ENCODE measurements at places on chromosomes 3 and 15.
A peak's percentile ranks its signal among the peaks of the same experiment; 100 is the strongest.

- no peak for DNase-seq
Observed at GRCh38 chr3:129429080-129429451, 630 bp upstream of the EFCAB12 start.

DNA sequence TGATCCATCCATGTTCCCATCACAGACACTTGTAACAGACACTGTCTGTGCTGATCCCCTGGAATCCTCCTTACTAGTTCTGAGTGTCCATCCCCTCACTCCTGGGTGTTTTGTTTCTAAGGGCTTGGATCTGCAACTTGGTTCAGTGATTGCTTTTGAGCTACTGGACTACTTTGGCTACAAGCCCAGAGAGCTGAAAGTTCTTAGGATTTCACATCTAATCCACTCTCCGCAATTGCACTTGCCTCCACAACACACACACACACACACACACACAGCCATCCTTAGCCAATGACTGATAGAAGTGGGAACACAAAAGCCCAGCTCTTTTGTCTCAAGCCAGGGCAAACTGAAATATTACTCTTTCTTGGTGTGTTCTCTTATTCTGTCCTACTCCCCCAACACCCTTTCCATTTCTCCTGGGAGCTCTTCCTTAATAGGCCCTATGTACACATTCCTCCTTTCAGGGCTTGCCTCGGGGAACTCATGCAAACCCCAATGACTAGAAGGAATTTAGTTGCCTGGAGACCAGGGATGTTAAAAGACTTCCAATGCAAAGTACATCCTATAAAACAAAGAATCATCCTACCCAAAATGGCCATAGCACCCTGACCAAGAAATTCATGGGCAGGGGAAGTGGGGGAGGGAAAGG lies 206.1 kb upstream of the UBE2E2 start:
- no peak for DNase-seq

- DNase-seq: no peak
Observed at GRCh38 chr15:101089579-101090427, 162.0 kb downstream of the CHSY1 start.

DNA sequence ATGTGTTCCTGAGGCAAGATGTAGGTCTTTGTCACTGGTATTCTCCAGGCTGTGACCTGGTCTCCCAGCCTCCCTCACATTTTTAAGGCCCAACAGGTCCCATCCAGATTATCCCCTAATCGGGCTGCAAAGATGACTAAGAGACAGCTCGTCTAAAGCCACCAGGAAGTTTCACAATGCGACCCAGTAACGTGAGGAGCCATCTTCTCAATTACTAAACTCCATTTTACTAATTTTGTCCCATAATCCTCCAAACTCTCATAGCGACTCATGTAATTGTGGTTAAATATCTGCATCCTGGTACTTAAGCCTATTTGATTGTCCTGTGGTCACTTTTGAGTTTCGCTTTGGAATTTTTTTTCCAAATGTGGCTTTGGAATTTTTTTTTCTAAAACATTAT lies 8.7 kb upstream of the PLA2G4F start:
- DNase-seq: no peak

GRCh38 chr3:99882436-99883137 lies 64.9 kb downstream of the CMSS1 start:
- no peak for DNase-seq

DNA sequence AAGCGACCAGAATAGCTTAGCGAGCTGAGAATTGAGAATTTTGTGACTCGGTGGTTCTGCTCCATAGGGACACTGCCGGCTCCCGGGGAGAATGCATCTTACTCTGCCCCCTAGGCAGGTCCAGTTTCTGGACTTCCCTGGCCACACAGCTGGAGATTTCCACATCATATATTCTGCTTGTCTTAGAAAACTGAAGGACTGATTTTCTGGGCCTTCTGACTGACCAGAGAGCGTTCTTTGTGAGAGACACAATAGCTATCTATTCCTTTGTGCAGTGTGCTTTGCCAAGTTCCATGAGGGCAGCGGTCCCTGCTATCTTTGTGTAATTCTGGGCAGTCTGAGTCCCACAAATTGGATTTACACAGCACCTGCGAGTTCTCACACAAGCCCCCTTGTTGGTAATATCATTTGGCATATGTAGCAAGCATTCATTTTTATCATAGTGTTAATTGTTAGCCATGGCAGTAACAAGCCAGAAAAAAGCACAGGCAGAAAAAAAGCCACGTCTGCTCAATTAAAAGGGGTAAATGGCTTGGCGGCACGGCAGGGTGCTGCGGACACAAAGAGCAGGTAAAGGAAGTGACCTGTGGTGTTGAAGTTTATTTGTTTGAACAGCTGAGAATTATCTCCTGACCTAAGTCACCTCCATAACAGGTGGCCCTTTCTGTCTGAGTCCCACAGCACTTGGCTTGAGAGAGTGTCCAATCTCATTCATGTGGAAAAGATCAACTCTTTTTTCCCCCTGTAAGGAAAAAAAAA lies 688.7 kb downstream of the TUSC7 start:
- no peak for DNase-seq

DNA sequence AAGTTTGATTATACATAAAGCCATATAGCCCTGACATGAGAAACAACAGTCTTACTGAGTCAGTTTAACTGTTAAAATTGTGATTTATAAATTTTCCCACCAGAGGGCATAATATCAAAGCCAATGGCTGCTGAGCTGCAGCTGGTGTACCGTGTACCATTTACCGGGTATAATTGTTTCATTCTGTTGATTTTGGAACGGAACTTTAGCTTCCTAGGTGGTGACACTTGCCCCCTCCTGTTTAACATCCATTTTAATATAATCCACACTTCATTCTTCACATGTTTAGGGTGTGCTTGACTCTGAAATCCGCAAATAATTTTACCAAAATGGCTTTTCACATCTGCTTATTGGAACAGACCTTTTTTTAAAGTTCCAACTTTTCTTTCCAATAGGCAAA lies 72.8 kb downstream of the SLC9A9 start:
- peak; percentile 27 for DNase-seq

GRCh38 chr3:172626021-172626640 lies 84.7 kb downstream of the NCEH1 start:
- no peak for DNase-seq

DNA sequence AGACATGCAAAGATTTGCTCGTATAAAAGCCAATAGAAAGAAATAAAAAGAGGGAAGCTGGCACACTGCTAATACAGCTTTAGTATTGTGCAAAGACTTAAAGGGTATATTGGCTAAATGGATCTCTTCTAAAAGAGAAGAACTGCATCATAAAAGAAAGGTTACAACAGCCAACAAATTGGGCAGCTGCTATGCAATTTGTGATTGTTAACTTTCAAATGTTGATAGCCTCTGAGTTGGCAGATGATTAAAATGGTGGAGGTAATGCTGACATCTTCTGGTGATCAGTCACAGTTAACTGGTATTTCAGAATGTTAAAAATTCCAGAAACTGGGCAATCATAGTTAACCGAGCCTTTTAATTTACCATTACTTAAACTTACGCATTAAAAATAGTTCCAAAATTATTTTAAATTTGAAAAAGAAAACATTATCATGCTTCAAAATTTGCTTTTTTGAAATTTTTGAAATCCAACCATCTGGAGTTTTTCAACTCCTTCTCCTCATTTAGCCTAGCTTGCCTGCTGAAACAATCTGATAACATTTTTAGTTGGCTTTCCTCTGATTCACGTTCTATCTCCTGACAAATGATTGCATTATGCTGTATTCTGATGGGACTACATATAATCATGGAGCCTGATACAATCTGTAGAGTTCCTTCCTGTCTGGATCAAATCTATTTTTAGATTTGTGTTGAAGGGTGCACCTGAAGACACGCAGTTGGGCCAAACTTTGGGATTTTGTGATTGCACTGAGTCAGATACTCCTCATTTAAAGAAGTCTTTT lies 144.0 kb upstream of the PDZRN3 start:
- DNase-seq: no peak

DNA sequence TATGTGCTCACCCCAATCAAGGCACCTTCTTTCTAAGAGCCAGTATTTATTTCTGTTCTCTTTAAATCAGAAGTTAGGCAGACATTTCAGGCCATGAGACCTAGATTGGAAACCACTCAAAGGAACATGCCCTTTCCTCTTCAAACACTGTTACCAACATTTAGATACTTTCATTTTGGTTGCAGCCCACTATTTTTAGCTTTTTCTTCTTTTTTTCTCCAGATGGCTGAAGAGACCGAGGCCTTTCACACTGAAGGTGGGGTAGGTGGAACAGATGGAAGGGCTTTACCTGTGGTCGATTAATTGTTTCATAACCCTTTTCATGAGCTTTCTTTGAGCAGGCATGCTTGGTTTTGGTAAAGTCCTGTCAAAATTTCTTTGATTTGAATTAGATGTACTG lies 10.9 kb upstream of the LZTFL1 start:
- no peak for DNase-seq

DNA sequence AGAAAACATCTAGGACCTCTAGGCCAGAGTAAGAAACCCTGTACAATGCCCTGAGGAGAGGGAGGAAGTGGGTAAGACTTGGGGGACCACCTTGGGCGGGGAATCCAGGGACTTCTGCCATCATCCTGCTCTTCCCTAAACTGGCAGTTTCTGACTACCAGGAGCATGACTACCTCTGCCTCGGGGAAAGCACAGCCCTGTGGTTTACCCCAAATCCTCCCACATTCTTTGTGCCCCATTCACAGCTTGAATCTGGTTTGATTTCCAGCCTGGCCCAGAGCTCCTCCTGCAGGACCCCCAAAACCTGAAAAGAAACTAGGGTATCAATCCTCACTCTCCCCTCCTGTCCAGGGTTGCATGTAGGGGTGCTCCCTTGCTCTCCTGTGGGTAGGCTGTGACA lies 4.7 kb downstream of the C3orf18 start:
- no peak for DNase-seq

- no peak for DNase-seq
Observed at GRCh38 chr15:42419369-42419768, 60.1 kb downstream of the CAPN3 start.

- no peak for DNase-seq
Observed at GRCh38 chr15:74525945-74526344, 15.1 kb upstream of the ARID3B start.

GRCh38 chr15:58590926-58591325 lies 158.6 kb downstream of the ADAM10 start:
- DNase-seq: no peak

DNA sequence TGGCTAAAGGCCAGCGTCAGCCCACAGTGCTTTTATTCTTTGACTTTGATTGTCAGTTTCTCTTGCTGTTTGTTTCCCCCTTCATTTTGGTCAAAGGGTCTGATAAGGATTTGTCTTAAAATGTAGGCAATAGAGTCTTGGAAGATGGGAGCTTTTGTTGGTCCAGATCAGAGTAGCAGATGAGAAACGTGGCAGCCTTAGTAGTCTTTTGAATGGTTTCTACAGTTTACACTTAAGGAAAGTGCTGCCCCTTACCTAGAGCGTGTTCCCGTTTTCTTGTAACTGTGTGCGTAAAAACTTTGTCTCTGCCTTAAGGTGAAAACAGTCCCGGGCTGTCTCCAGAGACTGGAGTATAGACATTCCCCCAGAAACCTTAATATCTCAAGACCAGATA lies 630 bp downstream of the LXN start:
- no peak for DNase-seq

DNA sequence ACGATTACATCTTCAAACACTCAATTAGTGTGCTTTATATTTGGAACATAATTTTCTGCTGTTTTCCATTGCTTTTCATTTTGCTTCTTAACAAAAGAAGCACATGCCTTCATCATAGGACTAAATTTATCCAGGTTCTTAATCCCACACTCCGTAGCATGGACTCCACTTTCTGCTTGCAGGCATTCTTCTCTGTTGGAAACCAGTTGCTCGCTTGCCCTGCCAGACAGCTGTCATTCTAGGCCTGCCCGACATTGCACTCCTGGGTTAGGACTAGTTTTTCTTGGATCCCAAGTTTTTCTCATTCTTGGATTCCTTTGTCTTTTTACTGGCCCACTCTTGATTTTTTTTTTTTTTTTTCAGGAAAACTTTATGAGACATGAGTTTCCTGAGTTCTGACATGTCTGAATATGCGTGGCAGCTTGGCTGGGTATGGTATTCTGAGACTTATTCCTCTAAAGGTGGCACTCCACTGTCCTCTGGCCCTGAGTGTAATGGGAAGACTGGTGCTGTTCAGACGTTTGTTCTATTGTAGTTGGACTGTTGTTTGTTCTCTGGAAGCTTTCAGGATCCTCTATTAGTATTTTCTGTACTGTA lies 6.3 kb upstream of the ATP1B3 start:
- no peak for DNase-seq

- DNase-seq: no peak
Observed at GRCh38 chr3:17806876-17807275, 64.4 kb upstream of the TBC1D5 start.

- no peak for DNase-seq
Observed at GRCh38 chr3:127914584-127914983, 448 bp upstream of the KBTBD12 start.

GRCh38 chr15:34239151-34239808 lies 14.5 kb downstream of the EMC4 start:
- DNase-seq: no peak

GRCh38 chr3:66038384-66038725 lies 363 bp downstream of the MAGI1 start:
- no peak for DNase-seq

DNA sequence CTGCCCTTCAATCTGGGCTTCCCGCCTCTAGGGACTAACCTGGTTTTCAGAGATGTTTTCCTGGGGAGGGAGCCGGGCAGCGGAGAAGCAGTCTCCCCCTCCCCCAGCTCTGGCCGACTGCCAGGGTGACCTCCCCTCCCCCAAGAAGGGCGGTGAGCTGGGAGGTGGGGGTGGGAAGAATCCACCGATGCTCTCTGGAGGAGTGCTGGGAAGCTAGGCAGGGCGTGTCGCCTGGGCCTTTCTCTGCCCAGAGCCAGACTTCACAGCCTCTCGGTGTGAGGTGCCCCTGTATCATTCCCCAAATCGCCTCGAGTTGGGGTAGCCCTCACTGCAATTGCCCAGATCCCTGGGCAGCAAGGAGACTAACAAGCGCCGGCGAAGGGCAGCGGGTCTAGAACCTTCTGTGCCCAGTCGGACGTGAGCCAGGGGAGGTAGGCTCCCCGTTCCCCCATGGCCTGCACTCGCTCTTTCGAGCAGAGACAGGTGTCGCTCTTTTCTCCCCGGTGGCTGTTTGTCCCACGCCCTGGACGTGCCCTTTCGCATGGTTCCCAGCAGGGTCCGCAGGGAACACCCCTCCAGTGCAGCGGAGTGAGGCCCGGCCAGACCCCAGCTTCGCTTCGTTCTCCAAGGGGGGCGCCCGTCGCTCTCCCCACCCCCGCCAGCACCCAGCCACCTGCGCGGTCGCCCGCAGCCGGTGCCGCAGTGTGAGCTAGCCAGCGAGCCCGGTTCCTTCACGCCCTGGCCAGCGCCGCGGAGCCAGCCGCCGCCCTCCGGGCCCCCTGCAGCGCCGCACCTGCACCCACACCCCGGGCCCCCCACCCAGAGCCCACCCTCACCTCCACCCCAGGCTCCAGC lies 1.1 kb downstream of the RAB6B start:
- DNase-seq: no peak

DNA sequence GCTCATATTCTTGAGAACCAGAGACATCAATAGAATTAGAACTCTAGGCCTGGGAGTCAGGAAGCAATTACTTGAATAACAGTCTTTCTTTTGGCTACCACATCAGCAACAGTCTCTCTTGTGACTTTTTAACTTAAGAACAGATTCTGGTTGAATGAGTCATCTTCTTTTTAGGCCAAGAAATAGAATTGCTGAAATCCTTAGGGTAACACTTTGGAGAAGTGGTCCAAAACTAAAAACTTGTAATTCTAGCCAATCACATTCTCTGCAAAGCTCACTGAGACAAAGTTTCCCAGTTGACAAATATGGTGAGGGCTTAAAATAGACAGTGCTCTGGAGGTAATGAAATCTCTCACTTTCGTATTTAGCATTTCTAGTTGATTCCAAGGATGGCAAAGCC lies 238.0 kb downstream of the SHOX2 start:
- DNase-seq: no peak

Measured in GM19239 (cell line).